ENCODE measurements at places on chromosomes 6 and 20. TPM values are rescaled to one million over a fixed set of nuclear protein-coding genes. Genes with fewer than 3 reads are reported as not detected.

The KIAA0408 gene
- total RNA-seq = 7.5 TPM

The ZHX3 gene
- total RNA-seq = 7.5 TPM

GRCh38 chr6:149888659-149889058, 9.3 kb downstream of the RAET1E start:
- no peak for DNase-seq
- H3K27ac ChIP-seq = no peak overlapping the region
- 0 out of 2 replicates have a peak, but pooled peaks cover 5% of the 10 kb centered on the region for H3K4me1 ChIP-seq
- no peak overlapping the region for H3K4me3 ChIP-seq

The DAAM2 gene
- 3.1 TPM for total RNA-seq
